Activated naive CD4-positive, alpha-beta T cell treated with Interleukin-2 at 50 U/mL for 16 hours (primary cell): ENCODE measurements at places on chromosomes 5 and 9.
A peak's percentile ranks its signal among the peaks of the same experiment; 100 is the strongest.

- DNase-seq: no peak
Observed at GRCh38 chr9:107530679-107531078, 41.1 kb upstream of the KLF4 start.

GRCh38 chr5:1801967-1802295 lies 724 bp downstream of the NDUFS6 start:
- no peak for DNase-seq

DNA sequence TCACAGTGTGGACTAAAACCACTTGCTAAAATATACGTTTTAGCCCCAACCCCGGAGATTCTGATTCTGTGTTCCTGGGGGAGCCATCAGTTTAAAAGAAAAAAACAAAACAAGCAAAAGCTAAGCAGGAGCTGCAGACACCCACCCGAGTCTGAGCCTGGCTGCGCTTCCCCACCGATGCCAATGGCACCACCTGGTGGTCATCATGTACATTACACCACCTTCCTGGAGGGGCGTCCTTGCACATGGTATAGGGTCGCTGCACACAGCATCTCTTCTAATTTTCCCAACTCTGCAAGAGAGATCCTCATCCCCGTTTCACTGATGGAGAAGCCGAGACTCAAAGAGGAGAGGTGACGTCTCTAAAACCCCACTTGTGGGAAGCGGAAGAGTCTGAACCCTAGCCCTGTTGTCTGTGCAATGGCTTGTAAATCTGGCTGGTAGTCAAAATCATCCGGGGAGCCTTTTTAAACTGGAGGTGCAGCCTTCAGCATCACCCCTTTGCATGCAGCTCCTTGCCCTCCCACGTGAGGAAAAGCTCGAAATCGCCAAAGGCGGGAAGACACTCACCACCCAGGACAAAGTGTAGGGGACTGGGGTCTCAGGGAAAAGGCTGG lies 23.1 kb upstream of the CNOT6 start:
- DNase-seq: peak; percentile 50

- DNase-seq: no peak
Observed at GRCh38 chr5:90843443-90843842, 284.8 kb downstream of the ADGRV1 start.

- no peak for DNase-seq
Observed at GRCh38 chr5:10747678-10748622, 13.1 kb downstream of the DAP start.

DNA sequence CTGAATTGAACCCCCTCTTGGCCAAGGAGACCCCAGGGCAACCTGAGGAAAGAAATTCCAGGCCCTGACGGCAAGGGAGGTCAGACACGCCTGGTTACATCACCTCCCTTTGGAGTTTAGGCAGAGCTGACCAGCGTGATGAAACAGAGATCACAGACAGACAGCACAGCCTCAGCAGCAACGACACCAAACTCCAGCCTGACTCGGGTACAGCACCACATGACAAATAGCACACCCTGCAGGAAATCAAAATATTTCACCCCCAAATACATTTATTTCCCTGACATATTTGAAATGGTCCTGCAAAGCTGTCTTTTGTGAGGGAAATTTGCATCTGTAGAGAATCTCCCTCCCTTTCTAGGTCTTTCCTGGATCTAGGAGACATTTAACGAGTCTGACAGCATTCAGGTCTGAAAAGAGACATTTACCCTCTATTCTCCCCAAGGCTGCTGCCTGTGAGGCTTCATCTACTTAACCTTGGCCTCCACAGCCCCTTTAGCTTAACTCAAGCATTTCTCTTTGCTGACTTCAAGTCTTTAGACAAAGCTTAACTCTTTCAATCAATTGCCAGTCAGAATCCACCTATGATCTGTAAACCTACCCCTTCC lies 2.6 kb downstream of the QSOX2 start:
- no peak for DNase-seq

DNA sequence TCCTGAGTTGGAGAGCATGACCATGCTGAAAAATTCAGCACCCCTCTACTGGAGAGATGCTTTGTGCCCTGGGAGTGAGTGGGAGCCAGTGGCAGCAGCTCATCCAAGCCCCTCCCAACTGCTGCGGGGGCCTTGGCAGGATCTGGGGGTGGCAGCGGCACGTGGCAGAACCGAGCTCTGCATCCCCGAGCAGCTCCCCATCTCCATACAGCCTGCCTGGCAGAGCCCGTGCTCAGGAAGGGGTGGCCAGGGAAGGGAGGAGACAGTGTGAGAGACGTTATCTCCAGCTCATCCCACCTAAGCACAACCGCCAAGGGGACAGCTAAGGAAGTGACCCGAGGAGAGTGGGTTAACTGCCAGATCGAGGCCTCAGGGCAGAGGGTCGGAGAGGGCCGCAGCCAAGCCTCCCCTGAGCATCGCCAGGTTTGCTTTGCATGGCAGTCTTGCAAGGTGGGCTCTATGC lies 17.2 kb upstream of the DPM2 start:
- DNase-seq: no peak

DNA sequence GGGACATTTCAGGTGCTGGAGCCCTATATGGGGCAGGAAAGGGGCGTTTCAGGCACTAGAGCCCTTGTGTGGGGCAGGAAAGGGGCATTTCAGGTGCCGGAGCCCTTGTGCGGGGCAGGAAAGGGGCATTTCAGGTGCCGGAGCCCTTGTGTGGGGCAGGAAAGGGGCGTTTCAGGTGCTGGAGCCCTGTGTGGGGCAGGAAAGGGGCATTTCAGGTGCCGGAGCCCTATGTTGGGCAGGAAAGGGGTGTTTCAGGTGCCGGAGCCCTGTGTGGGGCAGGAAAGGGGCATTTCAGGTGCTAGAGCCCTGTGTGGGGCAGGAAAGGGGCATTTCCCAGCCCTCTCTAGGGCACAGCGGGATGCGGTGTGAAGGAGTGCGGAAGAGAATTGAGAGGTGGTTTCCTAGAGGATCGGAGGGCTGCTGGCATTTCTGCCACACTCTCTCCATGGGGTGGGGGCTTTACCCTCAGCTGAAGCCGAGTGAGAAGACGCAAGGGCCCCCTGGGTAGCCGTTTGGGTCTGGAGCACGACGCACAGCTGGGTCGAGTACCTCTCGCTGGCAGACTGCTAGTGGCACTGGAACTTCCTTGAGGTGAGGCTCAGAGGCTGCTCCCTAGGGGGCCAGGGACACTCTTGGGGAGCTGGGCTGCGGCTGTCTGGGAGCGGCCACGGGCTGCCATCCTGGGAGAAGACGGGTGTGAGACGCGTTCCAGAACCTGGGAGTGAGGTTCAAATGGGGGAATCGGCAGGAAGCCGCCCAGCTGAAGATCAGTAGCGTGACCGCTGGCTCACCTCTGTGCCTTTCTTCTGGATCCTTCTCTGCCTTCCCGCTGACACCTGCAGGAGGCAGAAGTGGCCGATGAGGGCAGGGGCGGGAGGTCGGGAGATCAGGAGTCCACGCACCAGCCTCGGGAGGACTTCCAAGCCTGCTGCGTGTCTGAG lies 122.6 kb upstream of the IRX4 start:
- no peak for DNase-seq

DNA sequence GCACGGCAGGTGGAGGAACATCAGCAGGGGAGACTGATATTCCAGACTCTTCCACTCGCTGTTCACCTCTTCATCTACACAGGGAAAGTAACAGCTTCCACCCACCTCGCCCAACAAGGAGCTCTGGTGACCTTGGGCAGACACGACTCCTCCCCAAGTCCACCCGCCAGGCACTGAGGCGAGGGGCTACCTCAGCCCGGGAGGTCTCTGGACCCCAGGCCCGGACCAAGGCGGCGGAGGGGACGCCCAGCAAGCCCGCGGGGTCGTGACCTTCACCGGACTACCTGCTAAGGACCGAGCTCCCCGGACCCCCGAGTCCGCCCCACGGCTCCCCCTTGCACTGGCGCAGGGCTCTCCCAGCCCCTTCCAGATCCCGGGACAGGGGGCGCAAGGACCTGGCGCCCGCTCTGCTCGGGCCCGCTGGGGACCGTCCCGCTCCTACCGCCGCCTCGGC lies 70.2 kb upstream of the LPCAT1 start:
- no peak for DNase-seq

DNA sequence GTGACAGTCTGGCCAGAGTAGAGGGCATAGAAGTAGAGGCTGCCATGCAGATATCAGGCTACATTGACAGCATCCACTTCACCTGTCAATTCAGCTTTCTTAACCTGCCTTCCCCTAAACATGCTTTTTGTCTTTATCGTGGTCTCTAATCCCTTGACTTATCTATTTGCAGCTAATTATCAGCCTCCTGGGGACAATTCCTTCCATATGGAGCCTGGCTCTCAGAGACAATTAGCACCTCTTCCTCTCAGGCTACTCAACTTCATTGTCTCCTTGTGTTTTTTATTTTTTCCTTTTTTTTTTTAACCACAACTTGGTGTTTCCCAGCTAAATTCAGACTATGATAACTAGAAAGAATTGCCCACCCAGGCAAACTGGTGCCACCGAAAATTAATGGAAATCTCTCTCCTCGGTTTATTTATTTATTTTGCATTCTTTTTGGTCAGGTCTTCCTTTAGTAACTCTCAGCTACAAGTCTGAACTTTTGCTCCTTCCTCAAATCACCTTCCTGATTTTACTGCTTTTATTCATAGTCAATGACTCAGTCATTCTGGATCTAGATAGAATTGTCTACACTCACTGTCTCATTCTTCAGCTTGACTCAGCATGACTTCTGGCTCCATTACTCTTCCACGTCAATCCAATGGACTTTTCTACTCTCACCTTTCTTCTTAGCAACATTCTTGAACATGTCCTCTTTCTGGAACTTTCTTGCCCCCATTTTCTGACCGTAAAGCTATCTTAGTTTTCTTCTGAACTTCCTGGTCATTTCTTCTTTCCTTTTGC lies 63.0 kb upstream of the BASP1 start:
- DNase-seq: no peak

DNA sequence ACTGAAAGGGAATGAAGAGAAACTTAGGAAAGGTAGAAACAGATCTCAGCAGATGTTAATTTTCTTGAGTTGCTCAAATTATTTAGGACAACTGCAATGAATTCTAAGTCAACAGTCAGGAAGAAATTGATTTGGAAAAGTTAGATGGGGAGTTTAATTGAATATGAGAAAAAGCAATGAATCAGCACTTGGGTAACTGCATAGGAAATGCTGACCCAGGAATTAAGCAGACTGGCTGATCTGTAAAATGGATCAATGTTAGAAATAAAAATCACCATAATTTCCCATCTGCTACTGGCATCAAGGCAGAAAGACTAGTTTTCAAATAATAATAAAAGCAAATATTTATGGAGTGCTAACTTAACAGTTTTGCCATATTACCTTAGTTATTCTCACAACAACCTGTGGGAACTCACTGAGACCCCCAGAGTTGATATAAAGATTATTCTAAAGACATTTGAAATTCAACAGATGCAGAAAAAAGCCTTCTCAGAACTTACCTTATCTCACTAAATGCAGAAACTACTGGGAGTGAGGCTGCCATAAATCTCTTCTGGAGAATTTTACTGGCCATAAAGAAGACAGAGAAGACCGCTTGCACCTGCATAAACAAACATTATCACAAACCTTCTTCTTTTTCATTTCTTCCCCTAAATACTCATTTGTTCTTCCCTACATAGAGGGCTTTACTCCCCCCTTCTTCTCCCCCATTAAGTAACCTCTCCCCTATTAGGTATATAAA lies 22.8 kb upstream of the SLC12A2 start:
- no peak for DNase-seq

- DNase-seq: no peak
Observed at GRCh38 chr5:82413302-82414040, 135.3 kb upstream of the RPS23 start.

DNA sequence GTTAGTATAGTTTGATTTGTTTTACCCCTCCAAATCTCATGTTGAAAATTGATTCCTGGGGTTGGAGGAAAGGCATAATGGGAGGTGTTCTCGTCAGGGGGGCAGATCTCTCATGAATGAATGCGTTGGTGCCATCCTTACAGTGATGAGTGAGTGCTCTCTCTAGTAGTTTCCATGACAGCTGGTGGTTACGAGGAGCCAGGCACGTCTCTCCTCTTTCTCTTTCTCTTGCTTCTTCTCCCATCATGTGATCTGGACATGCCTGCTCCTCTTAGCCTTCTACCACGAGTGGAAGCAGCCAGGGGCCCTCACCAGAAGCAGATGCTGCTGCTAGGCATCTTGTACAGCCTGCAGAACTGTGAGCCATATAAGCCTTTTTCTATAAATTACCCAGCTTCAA lies 454.1 kb downstream of the EFNA5 start:
- no peak for DNase-seq

DNA sequence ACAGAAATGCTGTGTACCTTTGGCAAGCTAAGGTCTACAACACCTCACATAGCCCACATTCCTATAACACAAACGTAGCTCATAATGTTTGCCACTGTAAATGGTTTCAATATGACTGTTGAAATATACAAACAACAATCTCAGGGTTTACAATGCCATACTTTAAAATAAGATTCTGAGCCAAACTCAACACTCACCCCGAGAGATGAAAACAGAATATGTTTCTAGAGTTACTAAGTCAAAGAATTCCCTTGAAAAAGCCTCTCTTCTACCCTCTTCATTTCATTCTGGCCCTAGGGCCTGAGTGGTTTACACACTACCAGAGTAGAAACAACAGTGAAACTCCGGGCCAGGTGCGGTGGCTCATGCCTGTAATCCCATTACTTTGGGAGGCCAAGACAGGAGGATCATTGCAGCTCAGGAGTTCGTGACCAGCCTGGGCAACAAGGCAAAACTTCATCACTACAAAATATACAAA lies 72.6 kb downstream of the MYO10 start:
- no peak for DNase-seq

DNA sequence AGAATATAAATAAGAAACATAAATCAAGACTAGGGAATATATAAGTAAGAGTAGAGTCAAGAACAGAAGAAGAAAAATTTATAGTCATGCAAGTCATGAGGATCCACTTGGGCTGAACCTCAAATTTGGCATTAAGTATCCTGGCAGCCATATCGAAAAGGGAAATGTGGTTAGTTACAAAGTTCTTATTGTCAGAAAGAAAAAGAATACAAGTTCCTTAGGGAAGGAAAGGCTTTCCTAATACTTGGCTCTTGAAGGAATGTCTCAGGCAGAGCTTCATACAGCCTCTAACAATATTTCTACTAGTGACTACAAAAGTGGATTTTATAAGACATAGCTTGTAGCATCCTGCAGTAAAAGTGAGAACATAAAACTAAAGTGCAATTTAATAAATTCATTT lies 45.4 kb downstream of the TMEM252 start:
- DNase-seq: no peak

- no peak for DNase-seq
Observed at GRCh38 chr5:143741421-143741820, 70.5 kb upstream of the HMHB1 start.

- DNase-seq: no peak
Observed at GRCh38 chr9:92384375-92384774, 20.0 kb downstream of the OGN start.

DNA sequence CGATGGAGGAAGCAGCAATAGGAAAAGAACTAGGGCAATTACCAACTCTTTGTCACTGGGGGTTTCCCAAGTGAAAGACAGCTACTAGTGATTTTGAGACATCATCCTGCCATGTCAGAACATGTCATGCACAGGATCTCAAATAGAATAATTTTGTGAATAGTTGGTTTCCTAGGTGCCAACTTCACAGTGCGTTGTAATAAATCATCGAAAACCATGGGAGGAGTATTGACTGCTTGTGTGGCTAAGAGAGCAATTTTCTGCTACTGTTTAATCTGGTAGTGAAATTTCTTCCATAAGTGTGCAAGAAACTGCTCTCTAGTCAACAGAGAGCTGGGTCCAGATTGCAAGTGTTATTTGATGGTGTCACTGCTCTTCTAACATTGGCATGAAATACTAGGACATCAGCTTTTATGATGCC lies 168.6 kb downstream of the NNT start:
- DNase-seq: no peak

- peak; percentile 9 for DNase-seq
Observed at GRCh38 chr5:76083555-76084495, 642 bp downstream of the SV2C start.
